Left renal pelvis (tissue), 4 donors: ENCODE measurements at places on chromosomes 4 and X.
A peak's percentile ranks its signal among the peaks of the same experiment; 100 is the strongest.

DNA sequence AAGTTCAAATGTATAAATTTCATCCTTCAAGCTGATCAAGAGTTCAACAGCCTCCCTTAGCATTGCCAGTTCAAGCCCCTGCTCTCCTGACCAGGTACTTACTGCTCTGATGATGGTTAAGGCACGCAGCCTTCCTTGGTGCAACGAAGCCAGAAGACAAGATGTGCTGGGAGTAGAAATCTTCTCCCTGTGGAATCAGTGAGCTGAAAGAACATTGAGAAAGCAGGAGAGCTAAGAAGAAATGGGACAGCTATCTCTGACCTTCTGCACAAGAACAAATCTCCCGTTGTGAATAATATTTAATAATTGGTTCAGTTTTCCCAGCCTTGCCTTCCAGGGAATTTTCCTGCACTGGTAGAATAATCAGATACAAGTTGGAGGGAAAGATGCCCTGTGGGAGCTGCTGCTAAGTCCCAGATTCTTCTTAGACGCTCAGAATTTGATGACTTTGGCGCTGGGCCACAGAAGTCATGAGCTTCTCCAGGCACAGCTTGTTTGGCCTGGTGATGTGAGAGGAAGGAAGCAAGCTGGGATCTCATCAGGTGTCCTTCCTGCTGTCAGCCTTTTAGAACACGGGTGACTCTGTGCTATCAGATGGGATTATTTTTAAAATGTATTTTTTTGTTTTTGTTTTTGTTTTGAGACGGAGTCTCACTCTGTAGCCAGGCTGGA lies 77.8 kb downstream of the CD38 start:
- peak; percentile 12 for DNase-seq

GRCh38 chr4:2623442-2623841 lies 87.0 kb downstream of the FAM193A start:
- no peak for DNase-seq

DNA sequence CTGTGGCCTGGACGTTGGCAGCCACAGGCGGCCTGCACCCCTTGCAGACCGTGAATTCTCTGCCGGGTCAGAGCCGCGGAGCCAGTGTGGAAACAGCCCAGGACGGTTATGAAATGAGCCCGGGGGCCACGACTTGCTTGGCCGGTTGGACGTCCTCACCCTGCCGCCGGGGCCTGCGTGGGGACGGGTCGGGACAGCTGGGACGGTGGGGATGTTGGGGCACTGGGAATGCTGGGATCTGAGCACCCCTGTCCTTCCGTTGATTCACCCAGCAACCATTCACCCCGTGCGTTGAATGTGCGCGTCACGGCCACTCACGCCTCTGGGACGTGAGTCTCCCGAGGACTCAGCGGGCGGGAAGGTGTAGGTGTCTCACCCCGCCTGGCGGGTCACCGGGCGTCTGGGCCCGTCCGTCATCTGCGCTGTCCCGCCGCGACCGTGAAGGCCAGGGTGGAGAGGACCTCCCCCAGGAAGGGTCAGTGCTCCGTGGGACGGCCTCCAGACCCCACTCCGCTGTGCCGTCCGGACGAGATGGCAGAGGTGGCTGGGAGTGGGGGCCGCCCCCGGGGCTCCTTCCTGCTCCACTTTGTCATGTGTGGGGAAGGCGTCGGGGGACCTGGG lies 4.5 kb upstream of the PLCXD1 start:
- no peak for DNase-seq

GRCh38 chr4:19913650-19914049 lies 338.1 kb upstream of the SLIT2 start:
- no peak for DNase-seq

DNA sequence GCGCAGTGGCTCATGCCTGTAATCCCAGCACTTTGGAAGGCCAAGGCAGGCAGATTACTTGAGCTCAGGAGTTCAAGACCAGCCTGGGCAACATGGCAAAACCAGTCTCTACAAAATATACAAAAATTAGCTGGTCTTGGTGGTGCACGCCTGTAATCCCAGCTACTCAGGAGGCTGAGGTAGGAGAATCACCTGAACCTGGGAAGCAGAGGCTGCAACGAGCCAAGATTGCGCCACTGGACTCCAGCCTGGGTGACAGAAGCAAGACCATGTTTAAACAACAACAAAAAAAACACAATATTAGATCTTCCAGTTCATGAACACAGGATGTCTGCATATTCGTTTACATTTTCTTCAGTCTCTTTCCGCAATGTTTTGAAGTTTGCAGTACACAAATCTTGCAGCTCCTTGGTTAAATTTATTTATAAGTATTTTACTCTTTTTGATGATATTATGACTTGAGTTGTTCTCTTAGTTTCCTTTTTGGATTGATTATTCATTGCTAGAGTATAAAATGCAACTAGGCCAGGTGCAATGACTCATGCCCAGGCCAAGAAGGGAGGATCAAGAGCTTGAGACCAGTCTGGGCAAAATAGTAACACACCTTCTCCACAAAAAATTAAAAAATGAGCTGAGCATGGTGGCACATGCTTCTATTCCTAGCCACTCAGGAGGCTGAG lies 30.4 kb upstream of the ABCG2 start:
- no peak for DNase-seq
